HS-27A (cell line): ENCODE measurements at places on chromosomes 3 and 15.

GRCh38 chr3:136207489-136208115, 11.5 kb upstream of the MSL2 start:
- DNase-seq: no peak

GRCh38 chr15:45179221-45179985, 8.4 kb downstream of the SHF start:
- no peak for DNase-seq

DNA sequence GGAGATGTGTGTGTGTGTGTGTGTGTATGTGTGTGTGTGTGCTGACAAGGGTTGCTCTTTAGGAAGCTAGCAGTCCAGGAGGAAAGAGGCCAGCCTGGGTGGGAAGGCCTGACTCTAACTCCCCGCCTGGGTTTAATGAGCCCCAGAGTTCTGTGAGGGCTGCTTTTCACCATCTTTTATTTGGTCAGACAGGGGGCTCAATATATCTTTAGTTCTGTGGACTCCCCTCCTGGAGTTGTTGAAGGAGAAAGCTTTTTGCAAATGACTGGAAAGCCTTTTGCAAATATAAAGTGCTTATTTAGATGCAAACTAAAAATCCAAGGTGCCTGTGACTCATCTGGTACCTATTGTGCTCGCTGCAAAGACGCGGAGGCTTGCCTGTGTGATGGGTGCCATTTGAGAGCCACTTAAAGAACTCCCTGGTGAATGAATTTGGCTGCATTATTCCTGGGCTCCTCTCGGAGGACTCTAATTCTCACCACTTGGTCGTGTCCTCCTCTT, 24.5 kb downstream of the DRD3 start:
- no peak for DNase-seq

GRCh38 chr15:80436511-80437307, 32.5 kb downstream of the ARNT2 start:
- DNase-seq: no peak

- no peak for DNase-seq
These were observed 113.1 kb downstream of the NUP210 start for GRCh38 chr3:13307041-13307440.

DNA sequence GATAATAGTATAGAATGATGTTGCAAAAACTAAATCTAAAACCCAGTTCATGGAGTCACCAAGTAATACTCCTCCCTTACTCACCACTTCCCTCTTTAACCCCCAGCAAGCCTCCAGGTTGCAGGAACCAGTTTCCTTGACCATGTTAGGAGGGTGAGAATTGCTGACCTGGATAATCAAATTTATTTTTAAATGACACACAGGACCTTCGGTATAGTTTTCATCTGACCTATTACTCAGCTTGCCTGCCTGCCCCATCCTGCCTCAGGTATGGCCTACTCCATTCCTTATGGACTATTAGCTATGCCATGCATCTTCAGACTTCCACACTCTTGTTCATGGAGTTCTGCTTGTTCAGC, 883 bp downstream of the RTP4 start:
- DNase-seq: no peak

DNA sequence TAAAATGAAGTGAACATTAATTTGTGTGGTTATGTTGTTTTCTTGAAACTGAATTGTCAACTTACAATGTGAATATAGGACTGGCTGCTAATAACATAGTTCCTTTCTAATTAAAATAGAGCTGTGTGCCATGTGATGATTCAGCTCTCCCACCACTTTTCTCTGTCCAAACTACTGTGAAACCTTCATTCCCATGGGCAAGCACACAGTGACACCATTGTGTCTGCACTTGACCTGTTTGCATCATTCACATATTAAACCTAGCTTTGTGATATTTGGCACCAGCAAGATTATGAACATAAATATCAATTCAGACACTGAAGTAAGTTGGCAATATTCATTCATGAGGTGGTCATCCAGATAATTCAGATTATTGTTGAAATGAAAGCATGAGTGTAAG, 78.8 kb upstream of the TCF12 start:
- no peak for DNase-seq

DNA sequence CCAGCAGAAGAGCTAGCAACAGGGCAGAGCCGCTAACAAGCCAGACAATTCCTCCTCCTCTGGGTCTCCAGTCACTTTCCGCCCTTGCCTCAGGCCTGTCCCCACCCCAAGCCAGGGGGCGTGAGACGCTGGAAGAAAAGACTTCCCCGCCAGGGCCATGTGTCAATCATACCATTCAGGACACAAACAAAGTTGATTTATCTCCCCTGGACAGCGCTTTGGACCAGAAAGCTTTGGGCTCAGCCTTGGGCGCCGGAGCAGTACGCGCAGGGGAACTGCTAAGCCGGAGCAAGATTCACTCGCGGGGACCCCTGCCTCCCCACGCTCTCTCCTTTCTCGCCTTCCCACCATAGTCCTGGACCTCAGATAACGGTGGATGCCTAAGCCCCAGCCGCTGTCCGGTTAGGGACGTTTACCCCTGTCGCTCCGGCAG, 479 bp downstream of the LRRC2 start:
- no peak for DNase-seq
